Esophagus squamous epithelium (tissue), 5 donors: ENCODE measurements at places on chromosomes 1 and 21.

DNA sequence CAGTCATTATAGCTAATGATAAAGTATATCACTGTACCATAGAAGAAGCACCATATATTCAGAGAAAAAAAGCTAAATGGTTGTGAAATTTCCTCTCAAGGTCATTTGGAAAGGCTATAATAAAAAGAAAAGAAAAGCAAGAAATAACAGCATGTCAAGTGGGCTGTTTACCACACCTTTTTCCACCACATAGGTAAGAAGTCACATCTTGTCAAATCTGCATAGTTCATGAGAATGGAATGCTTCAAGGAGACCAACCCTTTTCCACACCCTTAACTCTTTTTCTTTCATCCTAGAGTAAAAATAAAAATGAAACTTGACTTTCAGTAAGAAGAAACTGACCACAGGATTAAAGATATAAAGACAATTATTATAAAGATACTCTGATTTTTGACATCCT is 91.2 kb downstream of the ATP6V1G3 start:
- no peak overlapping the region for H3K4me3 ChIP-seq
- H3K36me3 ChIP-seq, result no peaks in the 10 kb centered on the region
- peak overlapping the region; percentile 75 for H3K27ac ChIP-seq
- no peak for DNase-seq
- no peaks in the 10 kb centered on the region for H3K27me3 ChIP-seq
- H3K4me1 ChIP-seq, result peaks cover 27% of the 10 kb centered on the region

DNA sequence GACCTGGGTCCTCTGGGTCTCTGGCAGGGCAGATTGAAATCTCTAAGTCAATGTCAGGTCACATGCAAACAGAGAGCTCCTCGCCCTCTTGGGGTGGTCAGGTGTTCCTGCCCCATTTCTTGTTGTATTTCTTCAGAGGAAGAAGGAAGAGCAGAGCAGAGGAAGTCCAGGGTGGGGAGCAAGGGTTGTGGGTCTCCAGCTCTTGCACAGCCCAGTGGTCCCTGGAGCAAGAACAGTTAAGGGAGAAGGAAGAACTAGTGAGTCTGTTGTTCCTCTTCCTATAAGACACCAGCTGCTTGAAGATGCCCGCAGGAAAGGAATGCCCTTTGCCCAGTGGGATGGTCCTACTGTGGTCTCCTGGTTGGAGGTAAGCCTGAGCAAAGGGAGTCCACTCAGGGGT is 26.3 kb downstream of the MYOG start:
- H3K27me3 ChIP-seq, result no peaks in the 10 kb centered on the region
- H3K36me3 ChIP-seq, result no peaks in the 10 kb centered on the region
- DNase-seq, result no peak
- H3K27ac ChIP-seq, result no peak overlapping the region
- H3K4me1 ChIP-seq, result no peaks in the 10 kb centered on the region

DNA sequence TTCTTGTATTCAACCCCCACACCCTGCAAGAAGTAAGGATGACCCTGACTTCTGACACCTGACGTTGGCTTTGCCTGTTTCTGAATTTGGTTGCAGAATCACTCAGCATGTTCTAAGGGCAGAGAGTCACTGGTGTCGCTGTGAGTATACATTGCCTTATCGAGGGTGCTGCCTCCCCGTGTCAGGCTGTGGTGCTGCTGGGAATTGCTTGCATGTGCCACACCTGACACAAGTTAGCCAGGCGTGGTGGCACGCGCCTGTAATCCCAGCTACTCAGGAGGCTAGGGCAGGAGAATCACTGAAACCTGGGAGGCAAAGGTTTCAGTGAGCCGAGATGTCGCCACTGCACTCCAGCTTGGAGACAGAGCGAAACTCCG is 45.9 kb downstream of the WDR4 start:
- no peaks in the 10 kb centered on the region for H3K27me3 ChIP-seq
- no peak for DNase-seq
- peaks cover under 1% of the 10 kb centered on the region for H3K36me3 ChIP-seq
- no peak overlapping the region for H3K27ac ChIP-seq

GRCh38 chr1:58939666-58940370 is 156.0 kb upstream of the JUN start:
- H3K4me3 ChIP-seq, result no peak overlapping the region
- DNase-seq, result no peak
- no peak overlapping the region for H3K27ac ChIP-seq
- no peaks in the 10 kb centered on the region for H3K36me3 ChIP-seq
- no peaks in the 10 kb centered on the region for H3K27me3 ChIP-seq

- H3K4me1 ChIP-seq, result no peaks in the 10 kb centered on the region
- DNase-seq, result no peak
Measured at GRCh38 chr1:230408971-230409370, 17.2 kb downstream of the PGBD5 start.

DNA sequence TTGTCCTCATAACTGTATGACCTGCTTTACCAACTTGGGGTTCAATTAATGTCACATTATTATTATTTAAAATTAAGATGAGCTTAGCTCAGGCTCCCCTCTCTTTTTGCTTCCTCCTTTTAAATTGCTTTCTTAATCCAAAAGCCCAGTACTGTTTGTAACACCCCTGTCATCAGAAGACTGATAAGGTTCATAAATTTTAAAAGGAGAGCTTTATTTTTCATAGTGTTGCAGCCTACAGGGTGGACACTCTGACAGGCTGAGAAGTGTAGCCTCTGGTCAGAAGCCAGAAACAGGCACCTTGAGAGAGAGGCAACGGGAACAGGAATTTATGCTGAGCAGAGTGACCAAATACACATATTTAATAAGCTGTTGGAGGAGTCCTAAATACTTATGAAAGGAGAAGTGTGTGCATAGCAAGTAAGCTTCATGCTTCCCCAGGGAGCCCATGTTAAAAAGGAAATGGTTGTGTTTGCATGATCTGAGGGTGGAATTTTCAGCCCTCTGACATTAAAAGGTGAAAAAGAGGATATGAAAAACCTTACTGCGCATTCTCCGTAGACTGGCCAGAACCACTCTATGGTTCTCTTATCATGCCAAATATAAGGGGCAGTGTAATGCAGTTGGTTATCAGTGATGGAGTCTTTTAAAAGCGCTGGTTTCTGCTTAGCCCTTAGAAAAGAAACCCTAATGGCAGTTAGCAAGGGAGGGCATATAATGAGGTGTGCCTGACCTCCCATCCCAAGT is 30.5 kb upstream of the FGGY start:
- no peak overlapping the region for H3K27ac ChIP-seq
- no peak overlapping the region for H3K4me3 ChIP-seq
- DNase-seq, result no peak
- no peaks in the 10 kb centered on the region for H3K36me3 ChIP-seq

- no peak overlapping the region for H3K4me3 ChIP-seq
- no peaks in the 10 kb centered on the region for H3K36me3 ChIP-seq
- H3K27me3 ChIP-seq, result peaks cover 9% of the 10 kb centered on the region
Measured at GRCh38 chr1:228370439-228370940, 36.1 kb downstream of the TRIM11 start.

GRCh38 chr21:38834725-38835124 is 29.0 kb downstream of the ETS2 start:
- no peaks in the 10 kb centered on the region for H3K36me3 ChIP-seq
- H3K4me3 ChIP-seq, result no peak overlapping the region
- DNase-seq, result no peak
- H3K27me3 ChIP-seq, result no peaks in the 10 kb centered on the region
- H3K27ac ChIP-seq, result no peak overlapping the region

DNA sequence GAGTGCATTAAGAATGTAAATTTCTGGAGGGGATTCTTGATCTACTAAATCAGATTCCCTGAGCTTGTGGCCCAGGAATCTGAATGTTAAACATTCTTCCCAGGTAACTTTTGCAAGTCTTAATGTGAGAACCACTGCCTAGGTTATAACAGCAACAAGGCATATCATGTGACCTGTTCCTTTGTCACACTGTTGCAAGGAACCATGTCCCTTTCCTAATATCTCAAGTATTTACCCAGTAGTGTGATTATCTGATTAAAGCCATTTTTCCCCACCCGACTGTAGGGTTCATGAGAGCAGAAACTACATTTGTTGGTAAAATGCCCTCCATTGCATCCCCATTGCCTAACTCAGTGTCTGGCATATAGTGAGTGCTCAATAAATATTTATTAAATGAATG is 112.9 kb upstream of the ATP1A1 start:
- no peak overlapping the region for H3K27ac ChIP-seq
- peaks cover 42% of the 10 kb centered on the region for H3K4me1 ChIP-seq
- no peak overlapping the region for H3K4me3 ChIP-seq
- no peak for DNase-seq
- no peaks in the 10 kb centered on the region for H3K27me3 ChIP-seq
- no peaks in the 10 kb centered on the region for H3K36me3 ChIP-seq

DNA sequence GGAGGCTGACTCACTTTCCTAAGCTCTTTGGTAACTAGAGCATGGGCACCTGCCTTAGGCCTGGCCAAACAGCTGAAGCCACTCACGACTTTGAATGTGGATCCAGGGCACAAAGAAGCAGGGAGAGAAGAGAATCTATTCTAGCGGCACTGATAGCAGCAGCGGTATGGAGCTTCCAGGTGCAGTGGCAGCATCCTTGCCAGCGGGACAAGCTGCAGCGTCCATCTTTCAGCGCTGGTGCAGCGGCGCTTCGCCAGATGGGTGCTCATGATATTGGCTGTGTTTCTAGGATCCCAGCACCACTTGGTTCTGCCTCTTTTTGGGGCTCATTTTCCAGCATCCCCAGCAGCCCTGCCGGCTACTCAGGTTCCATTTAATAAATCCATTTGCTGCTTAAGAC is 184.2 kb downstream of the SLC44A5 start:
- no peaks in the 10 kb centered on the region for H3K27me3 ChIP-seq
- H3K4me3 ChIP-seq, result no peak overlapping the region
- no peak for DNase-seq
- H3K27ac ChIP-seq, result no peak overlapping the region
- H3K4me1 ChIP-seq, result no peaks in the 10 kb centered on the region

DNA sequence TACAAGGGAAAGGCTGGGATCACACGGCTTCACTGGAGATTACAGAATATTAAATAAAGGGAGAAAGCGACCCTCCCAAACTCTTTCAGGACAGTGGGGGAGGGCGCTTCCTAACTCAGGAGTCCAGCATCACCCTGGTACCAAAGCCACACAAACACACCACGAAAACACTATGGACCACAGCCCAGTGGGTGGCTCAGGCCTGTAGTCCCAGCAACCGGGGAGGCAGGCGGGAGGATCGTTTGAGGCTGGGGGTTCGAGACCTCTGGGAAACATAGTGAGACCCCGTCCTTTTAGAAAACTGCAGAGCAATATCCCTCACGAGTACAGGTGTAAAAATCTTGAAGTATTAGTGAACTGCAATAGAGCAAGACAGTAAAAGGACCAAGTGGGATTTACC is 16.0 kb downstream of the TRIM11 start:
- peaks cover 7% of the 10 kb centered on the region for H3K4me1 ChIP-seq
- DNase-seq, result no peak
- peaks cover 5% of the 10 kb centered on the region for H3K36me3 ChIP-seq
- no peak overlapping the region for H3K4me3 ChIP-seq
- H3K27ac ChIP-seq, result no peak overlapping the region
- H3K27me3 ChIP-seq, result no peaks in the 10 kb centered on the region

GRCh38 chr21:17461014-17461413 is 51.8 kb upstream of the CXADR start:
- H3K36me3 ChIP-seq, result no peaks in the 10 kb centered on the region
- no peak overlapping the region for H3K4me3 ChIP-seq
- DNase-seq, result no peak
- no peaks in the 10 kb centered on the region for H3K27me3 ChIP-seq
- peaks cover 43% of the 10 kb centered on the region for H3K4me1 ChIP-seq

DNA sequence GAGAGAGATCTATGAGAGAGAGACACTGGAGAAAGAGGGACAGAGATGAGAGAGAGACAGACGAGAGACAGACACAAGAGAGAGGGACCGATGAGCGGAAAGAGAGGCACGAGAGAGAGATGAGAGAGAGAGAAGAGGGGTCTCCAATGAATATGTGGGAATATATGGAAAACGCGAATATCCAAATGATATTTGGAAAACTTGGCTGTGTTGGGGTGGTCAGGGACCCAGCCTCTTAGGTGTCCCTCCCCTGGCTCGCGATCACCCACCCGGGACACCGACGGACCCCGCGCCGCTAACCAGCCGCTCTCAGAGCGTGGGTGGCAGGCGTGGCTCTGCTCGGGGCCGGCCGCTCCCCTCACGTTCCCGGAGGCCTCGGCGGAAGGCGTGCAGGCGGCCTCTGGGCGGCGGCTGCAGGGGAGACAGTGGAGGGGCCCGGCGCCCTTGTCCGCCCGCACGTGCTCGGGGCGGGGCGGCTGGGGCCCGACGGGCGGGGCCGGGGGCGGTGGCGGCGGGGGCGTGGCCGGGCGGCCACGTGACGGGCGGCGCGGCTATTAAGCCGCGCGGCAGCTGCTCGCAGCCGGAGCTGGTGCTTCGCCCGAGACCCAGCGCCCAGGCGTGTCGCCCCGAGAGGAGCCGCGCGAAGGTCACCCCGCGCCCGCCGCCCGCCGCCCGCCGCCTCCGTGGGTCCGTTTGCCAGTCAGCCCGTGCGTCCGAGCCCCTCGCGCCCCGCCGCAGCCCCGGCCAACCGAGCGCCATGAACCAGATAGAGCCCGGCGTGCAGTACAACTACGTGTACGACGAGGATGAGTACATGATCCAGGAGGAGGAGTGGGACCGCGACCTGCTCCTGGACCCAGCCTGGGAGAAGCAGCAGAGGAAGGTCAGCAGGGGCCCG is at the start of gene ACTN2:
ACTN2 (plus strand) TSS at position 583 of the 898 bp plus-strand sequence; CDS start at position 758, 175 bp downstream.
- no peaks in the 10 kb centered on the region for H3K36me3 ChIP-seq
- no peak for DNase-seq
- no peaks in the 10 kb centered on the region for H3K27me3 ChIP-seq
- H3K27ac ChIP-seq, result no peak within 1 kb of the TSS
- peaks cover 5% of the 10 kb centered on the region for H3K4me1 ChIP-seq

DNA sequence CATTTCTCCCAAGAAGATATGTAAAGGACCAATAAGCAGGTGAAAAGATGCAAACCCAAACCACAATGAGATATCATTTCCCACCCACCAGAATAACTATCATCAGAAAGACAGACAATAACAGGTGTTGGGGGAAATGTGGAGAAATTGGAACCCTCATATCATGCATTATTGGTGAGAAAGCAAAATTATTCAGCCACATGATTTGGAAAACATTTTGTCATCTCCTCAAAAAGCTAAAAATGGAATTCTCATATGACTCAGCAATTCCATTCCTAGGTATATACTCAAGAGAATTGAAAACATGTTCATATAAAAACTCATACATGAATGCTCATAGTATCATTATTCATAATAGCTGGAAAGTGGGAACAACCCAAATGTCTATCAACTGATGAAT is 25.1 kb upstream of the RNF186 start:
- no peak for DNase-seq
- H3K27me3 ChIP-seq, result peaks cover 16% of the 10 kb centered on the region
- H3K27ac ChIP-seq, result no peak overlapping the region
- H3K4me3 ChIP-seq, result no peak overlapping the region
- no peaks in the 10 kb centered on the region for H3K4me1 ChIP-seq
